Right ventricle myocardium superior (tissue), 1 donor: ENCODE measurements at places on chromosomes 12 and 14.

- DNase-seq = no peak
Observed at GRCh38 chr12:24478254-24478653, 470.6 kb downstream of the BCAT1 start.

DNA sequence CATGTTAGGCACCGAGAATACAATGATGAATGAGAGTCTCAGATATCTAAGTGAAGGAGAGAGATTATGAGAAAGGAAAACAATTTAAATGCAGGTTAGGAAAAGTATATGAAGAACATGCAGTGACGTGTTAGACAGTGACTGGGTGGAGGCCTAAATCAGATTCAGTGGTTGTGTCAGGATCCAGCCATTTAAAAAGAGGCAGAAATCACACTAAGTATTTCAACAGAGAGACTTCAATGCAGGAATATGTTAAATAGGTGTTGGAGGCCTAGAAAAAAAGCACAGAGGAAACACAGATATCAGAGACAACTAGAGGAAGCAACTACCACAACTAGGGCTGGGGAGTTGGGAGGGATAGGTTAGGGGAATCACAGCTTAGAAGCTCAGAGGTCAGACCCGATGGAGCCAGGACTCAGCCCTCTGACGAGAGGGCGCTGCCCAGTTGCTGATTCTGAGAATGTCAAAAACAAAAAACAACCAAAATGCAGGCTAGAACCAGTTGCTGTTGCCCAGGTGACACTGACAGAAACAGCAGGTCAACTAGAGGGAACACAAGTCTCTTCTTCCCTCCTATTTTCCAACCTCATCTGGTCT is 3.0 kb upstream of the GARIN2 start:
- no peak for DNase-seq

DNA sequence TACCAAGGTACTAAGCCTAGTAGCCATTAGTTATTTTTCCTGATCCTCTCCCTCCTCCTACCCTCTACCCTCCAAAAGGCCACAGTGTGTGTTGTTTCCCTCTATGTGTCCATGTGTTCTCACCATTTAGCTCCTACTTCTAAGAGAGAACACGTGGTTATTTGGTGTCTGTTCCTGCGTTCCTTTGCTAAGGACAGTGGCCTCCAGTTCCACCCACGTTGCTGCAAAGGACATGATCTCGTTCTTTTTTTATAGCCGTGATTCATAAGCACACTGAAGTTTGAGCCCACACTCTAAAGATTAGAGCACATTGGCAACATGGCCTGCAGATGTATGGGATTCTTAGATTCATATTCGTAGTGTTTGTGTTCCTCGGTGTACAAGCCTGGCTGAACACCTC is 8.1 kb upstream of the STX2 start:
- DNase-seq = no peak

- DNase-seq = peak; percentile 33
Observed at GRCh38 chr14:105493921-105494605, 3.0 kb downstream of the TEDC1 start.

- no peak for DNase-seq
Observed at GRCh38 chr14:72023128-72024042, 91.2 kb downstream of the RGS6 start.

GRCh38 chr14:51447411-51447810 is 204.3 kb upstream of the FRMD6 start:
- DNase-seq = no peak

- DNase-seq = no peak
Observed at GRCh38 chr12:118034429-118035189, 18.1 kb downstream of the RFC5 start.

GRCh38 chr12:19665121-19665900 is 226.0 kb downstream of the AEBP2 start:
- DNase-seq = no peak

GRCh38 chr12:41402801-41403200 is 214.7 kb downstream of the PDZRN4 start:
- no peak for DNase-seq

- no peak for DNase-seq
Observed at GRCh38 chr12:103369929-103370328, 125.8 kb downstream of the C12orf42 start.

GRCh38 chr12:105409801-105410471 is 79.4 kb downstream of the C12orf75 start:
- peak; percentile 68 for DNase-seq
